ENCODE measurements at places on chromosomes 2 and 18.

DNA sequence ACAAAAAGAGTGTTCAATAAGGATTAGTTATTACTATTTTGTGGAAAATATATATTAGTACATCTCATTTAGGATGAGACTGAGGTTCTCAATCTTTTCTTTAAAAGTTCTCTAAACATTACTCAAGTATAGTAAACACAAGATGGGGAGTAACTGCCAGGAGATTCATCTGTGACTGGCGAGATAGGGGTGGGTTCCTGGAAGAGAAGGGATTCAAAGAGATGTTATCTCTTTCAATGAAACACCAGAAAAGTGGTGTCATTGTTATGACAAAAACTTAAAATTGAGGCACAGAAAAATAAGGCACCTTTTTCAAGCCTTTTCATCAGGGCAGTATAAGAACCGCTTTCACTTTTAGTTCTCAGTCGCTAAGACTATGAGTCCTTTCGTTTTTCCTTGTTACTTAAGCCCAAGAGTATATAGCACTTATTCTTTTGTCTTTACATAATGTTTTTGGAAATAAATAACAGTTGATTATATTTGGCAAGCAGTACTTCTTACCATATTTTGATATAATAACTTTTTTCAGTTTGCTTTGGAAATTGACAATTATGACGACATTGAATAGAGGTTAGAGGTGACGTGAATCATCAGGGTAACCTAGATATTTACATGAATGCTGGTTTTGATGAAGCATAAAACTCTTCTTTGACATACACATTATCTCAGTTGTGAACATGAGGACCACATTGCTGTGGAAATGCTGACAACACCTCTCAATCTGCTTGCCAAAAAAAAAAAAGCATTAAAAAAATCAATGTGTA, 393.9 kb upstream of the TCF4 start:
- DNase-seq, result no peak

DNA sequence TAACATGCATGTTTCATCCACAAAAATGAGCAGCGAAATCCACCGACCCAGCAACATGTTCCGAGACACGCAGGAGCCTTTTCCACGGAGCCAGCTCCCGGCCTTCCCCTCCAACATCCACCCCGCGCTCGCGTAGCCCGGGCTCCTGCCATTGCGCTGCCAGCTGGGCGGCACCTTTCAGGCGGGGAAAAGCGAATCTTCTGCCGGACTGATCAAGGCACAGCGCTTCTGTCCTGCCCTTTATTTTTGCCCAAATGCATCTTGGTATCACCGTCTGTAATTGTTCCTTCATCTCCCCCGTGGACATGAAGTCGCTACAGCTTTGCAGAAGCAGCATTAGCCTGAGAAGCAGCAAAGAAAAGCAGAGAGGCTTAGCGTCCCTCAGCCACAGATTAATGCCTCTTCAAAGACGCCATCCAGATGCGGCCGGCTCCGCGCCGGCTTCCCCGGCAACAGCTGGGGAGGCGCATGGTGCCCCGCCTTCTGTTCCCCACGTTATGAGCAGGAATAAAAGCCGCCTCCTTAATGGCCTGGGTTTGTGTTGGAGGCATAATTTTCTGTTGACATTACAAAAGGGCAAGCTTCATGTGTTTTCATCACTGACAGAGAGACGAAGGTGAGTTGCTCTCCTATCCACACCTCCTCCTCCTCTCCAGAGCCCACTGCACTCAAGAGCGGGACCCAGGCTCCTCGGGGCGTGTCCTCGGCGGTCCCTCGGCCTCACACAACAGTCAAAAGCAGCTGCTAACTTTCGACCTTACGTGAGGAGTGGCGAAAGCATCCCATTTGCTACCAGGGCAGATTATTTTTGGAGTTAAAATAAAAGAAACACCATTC, 122.1 kb upstream of the SALL3 start:
- DNase-seq, result no peak

- no peak for DNase-seq
Observed at GRCh38 chr2:134936691-134937090, 18.1 kb downstream of the CCNT2 start.

- DNase-seq, result peak; percentile 32
Observed at GRCh38 chr18:75211002-75211621, 515 bp downstream of the TSHZ1 start.

Data from activated T-cell treated with anti-CD3 and anti-CD28 coated beads, Interleukin-2, amount 50 U/mL, for 72 hours (primary cell).